Stimulated activated CD8-positive, alpha-beta memory T cell treated with anti-CD3 and anti-CD28 coated beads, Interleukin-7, amount 100 ng/mL, for 1 hour (primary cell): ENCODE measurements at places on chromosomes 7 and 10.

- DNase-seq, result no peak
Measured at GRCh38 chr10:132674311-132674710, 111.6 kb downstream of the NKX6-2 start.

DNA sequence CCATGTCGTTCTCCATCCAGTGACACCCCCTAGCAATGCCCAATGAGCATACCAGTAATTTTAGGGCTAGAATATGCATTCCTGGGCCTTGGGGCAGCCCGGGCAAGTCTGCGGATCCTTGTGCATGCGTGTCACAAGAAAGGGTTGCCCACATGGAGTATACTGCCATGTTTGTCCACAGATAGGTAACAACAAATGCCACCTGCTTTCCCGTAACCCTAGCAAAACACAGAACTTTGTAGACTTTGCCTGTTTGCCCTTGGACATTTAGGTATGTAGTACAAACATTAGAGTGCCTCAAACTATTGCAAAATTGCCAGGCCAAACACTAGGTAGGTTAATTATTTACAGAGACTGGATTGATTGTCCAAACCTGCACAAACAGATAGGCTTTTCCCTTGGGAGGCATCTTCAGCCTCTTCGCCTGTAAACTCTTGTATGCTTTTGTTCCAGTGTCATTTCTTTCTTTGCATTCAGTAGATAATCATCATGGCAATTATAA, 117.0 kb downstream of the ADCY1 start:
- no peak for DNase-seq

DNA sequence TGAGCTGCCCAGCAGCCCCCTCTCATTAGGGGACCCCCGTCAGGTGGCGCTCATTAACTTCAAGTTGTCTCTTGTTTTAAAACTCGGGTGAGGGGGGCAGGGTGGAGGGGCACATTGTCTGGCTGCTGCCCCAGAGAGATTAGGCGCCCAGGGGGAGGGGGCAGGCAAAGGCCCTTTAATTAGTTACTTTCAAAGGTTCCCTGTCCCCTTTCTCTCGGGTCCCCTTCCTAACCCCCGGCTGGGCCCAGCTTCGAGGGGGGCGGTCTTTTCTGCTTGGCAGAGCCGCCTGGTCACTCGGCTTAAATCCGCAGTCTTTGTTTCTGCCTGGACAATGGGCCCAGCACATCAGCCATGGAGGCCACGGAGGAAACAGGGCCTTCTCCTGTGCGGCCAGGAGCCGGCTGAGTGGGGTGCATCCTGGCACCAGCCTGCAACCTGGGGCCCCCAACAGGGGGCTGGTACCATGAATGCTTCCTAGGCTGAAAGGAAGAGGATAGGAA, 38.9 kb upstream of the SLF2 start:
- DNase-seq, result no peak

GRCh38 chr7:102049765-102050164, 232.3 kb downstream of the CUX1 start:
- no peak for DNase-seq

- DNase-seq, result no peak
Measured at GRCh38 chr10:53007527-53007842, 234.9 kb upstream of the MBL2 start.

- DNase-seq, result no peak
Measured at GRCh38 chr10:74008212-74008731, 10.4 kb downstream of the VCL start.

GRCh38 chr7:41529831-41530230, 173.1 kb downstream of the INHBA start:
- no peak for DNase-seq

DNA sequence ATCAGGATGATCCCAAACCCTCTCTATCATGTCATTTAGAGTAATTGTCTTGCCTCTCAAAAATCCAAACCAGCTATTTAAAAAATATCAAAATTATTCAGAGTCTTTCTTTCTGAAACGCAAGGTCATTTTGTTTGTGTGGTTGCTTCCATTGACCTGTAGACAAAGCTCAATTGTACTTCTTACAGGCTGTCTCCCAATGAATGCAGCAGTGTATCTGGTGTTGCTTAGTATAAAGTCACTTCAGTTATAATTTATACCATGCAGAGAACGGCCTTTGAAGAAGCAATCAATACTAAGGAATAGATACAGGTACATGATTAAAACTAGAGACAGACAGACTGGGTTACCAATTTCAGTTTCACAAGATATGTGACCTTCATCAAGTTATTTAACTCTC, 80.9 kb downstream of the DOCK4 start:
- DNase-seq, result no peak

DNA sequence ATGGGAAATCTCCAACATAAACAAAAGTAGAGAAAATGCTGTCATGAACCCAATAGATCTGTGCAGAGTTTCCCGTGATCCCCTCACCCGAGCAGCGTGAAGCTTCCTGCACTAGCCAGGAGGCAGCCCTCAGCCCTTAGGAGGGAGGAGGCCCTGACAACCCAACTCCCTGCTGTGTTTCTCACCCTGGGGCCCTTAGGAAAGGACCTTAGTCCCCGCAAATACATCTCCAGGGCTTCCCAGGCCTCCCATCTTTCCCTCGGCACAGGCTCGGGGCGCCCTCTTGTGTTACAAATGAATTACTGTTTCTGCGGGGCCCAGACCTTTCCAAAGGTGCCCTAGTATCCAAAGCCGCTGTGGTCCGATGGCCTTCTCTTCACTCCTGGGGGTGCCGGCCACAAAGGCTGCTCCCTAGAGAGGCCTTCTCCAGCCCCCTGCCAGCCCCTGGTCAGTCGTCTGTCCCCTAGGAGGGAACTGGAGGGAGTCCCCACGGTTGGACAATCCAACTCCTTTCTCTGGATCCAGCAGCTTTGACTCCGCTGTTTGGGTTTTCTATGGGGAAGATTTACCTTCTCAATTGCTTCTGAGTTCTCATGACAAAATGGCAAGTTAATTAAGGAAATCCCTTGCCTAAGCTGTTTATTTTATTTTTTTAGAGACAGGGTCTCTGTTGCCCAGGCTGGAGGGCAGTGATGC, 49.9 kb upstream of the SH2B2 start:
- DNase-seq, result peak; percentile 12

GRCh38 chr7:35537067-35538023, 157.6 kb downstream of the HERPUD2 start:
- peak; percentile 65 for DNase-seq

DNA sequence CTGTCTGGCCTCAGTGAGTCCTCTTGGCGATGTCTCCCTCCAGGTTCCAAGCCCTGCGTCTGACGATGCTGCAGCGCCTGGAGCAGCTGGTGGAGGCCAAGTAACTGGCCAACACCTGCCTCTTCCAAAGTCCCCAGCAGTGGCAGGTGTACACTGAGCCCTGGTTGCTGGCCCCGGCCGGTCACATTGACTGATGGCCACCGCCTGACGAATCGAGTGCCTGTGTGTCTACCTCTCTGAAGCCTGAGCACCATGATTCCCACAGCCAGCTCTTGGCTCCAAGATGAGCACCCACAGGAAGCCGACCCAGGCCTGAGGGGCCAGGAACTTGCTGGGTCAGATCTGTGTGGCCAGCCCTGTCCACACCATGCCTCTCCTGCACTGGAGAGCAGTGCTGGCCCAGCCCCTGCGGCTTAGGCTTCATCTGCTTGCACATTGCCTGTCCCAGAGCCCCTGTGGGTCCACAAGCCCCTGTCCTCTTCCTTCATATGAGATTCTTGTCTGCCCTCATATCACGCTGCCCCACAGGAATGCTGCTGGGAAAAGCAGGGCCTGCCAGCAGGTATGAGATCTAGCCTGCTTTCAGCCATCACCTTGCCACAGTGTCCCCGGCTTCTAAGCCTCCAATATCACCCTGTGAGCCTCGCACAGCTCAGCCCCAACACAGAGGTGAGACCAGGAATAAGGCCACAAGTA, 7.3 kb upstream of the ZNF22 start:
- DNase-seq, result no peak

DNA sequence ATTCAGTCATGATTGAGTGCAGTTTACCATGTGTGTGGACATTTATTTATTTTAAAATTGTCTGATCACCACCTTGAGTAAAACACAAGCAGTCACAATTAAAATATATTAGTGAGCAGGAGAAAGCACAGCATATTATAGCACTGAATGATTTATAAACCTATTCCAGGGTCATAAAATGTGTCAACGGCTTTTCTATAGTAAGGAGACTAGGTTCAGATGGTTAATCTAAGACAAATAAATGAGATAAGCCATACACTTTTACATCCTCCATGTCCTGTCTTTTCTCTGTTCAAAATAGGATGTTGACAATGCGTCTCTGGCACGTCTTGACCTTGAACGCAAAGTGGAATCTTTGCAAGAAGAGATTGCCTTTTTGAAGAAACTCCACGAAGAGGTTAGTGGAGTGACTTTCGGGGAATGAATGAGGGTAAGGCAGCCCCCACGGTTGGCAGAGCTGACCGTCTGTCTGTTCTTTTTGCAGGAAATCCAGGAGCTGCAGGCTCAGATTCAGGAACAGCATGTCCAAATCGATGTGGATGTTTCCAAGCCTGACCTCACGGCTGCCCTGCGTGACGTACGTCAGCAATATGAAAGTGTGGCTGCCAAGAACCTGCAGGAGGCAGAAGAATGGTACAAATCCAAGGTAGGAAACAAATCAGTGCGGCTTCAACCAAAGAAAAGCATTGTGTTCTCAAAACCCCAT, 5.4 kb downstream of the VIM start:
- no peak for DNase-seq

- DNase-seq, result no peak
Measured at GRCh38 chr7:132777956-132778355, 201.7 kb upstream of the PLXNA4 start.

- DNase-seq, result no peak
Measured at GRCh38 chr7:127935847-127936376, 95.3 kb downstream of the LRRC4 start.
